Caco-2 (cell line): ENCODE measurements at places on chromosomes 3 and 15. TPM values are rescaled to one million over a fixed set of nuclear protein-coding genes. Genes with fewer than 3 reads are reported as not detected.

GRCh38 chr15:85380812-85381642 lies 624 bp downstream of the AKAP13 start:
- peak overlapping the region; percentile 69 for H3K4me3 ChIP-seq
- peak overlapping the region; percentile 43 for H3K27ac ChIP-seq
- DNase-seq: peak; percentile 60
- no peaks in the 10 kb centered on the region for H3K36me3 ChIP-seq
- H3K4me1 ChIP-seq: peaks cover 11% of the 10 kb centered on the region
- H3K27me3 ChIP-seq: no peaks in the 10 kb centered on the region

- no peaks in the 10 kb centered on the region for H3K4me1 ChIP-seq
- H3K4me3 ChIP-seq: no peak overlapping the region
- H3K27ac ChIP-seq: no peak overlapping the region
- no peak for DNase-seq
Measured at GRCh38 chr3:106725566-106725965, 651.7 kb upstream of the CCDC54 start.

DNA sequence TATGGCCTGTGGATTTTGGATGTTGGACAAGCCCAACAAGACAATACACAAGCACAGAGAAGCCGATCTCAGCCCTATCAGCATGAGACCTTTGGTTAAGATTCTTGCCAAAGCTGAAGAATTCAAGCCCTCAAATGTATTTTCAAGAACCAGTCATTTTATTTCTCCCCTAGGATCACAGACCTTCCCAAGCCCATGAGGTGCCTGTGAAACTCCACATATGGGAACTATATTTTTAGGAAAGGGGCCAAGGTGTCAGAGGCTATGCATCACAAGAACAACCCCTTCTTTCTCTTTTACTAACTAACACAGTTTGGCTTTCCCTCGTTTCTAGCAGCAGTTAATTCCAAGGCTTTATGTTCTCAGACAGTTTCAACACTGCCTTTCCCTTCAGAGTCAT lies 364.5 kb downstream of the MAGI1 start:
- no peak for DNase-seq
- H3K4me3 ChIP-seq: no peak overlapping the region
- H3K36me3 ChIP-seq: no peaks in the 10 kb centered on the region
- H3K4me1 ChIP-seq: no peaks in the 10 kb centered on the region; the same call in 1 of the 2 replicates
- H3K27me3 ChIP-seq: no peaks in the 10 kb centered on the region

GRCh38 chr3:110178965-110179364 lies 841.6 kb upstream of the DPPA4 start:
- no peaks in the 10 kb centered on the region for H3K27me3 ChIP-seq
- H3K4me1 ChIP-seq: no peaks in the 10 kb centered on the region
- DNase-seq: no peak
- no peaks in the 10 kb centered on the region for H3K36me3 ChIP-seq
- no peak overlapping the region for H3K27ac ChIP-seq
- H3K4me3 ChIP-seq: no peak overlapping the region

- DNase-seq: no peak
- H3K27me3 ChIP-seq: no peaks in the 10 kb centered on the region
- no peak overlapping the region for H3K4me3 ChIP-seq
- H3K4me1 ChIP-seq: no peaks in the 10 kb centered on the region
- H3K36me3 ChIP-seq: no peaks in the 10 kb centered on the region
Measured at GRCh38 chr3:170768334-170768801, 101.6 kb downstream of the RPL22L1 start.

GRCh38 chr15:81937189-81937588 lies 108.6 kb downstream of the MEX3B start:
- H3K27ac ChIP-seq: no peak overlapping the region
- H3K36me3 ChIP-seq: no peaks in the 10 kb centered on the region
- H3K4me3 ChIP-seq: no peak overlapping the region
- DNase-seq: no peak
- no peaks in the 10 kb centered on the region for H3K4me1 ChIP-seq

DNA sequence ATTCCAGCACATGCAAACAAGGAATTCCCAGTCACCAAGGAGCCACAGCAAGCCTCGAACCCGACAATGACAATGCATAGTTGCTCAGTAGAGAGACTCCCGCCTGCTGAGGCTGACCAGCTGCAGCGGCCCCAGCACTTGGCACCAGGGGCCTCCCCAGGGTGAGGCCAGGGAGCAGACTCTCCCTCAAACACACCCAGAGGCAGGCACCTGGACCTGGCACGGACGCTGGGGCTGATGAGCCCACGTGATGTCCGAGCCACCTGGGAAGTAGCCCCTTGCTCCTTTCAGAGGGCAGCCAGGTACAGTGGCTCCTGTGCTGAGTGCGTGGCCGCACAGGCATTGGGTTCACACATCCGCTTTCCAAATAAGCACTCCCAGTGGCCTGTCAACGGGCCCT lies 315.9 kb upstream of the TGFBR2 start:
- H3K27ac ChIP-seq: no peak overlapping the region
- H3K27me3 ChIP-seq: no peaks in the 10 kb centered on the region
- H3K4me1 ChIP-seq: peaks cover 14% of the 10 kb centered on the region

DNA sequence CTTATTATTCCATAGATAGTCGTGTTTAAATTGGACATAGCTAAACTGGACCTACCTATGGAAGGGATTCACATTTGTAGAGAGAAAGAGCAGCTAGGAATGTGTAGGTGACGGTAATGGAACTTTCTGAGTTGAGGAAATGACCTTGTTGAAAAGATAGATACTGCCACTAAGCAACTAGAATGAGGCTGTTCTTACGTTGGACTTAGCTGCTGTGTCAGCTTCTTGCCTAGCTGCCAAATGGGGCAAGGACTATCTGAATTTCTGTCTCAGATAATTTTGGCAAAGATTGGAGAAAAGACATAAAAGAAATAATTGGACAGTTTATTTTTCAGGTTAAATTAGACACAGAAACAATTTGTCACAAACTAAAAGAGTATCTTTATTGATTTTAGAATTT lies 68.8 kb downstream of the MEF2A start:
- H3K36me3 ChIP-seq: no peaks in the 10 kb centered on the region
- H3K4me3 ChIP-seq: no peak overlapping the region
- no peak overlapping the region for H3K27ac ChIP-seq
- no peaks in the 10 kb centered on the region for H3K4me1 ChIP-seq

DNA sequence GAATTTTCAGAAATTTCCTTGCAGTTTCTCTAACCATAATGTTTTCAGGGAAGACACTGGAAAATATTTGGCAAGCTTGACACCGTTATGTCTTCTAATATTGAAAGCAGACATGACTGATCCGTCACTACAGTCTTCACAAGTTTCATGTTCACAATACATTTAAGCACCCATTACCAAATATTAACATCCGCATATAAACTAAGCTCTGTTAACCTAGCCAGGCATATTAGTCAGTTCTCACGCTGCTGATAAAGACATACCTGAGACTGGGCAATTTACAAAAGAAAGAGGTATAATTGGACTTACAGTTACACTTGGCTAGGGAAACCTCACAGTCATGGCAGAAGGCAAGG lies 162.7 kb upstream of the LYSMD4 start:
- H3K4me3 ChIP-seq: no peak overlapping the region
- DNase-seq: no peak
- no peaks in the 10 kb centered on the region for H3K4me1 ChIP-seq
- H3K27ac ChIP-seq: no peak overlapping the region
- H3K36me3 ChIP-seq: no peaks in the 10 kb centered on the region

Gene FMN1
- 0.95 and 1.6 TPM in 2 replicates for total RNA-seq

Gene TPRG1
- 1.5 and 1.6 TPM in 2 replicates for total RNA-seq

Gene CRYGS
- total RNA-seq: 1.6 and 3.2 TPM in 2 replicates
